ENCODE measurements at places on chromosomes 4 and X.

DNA sequence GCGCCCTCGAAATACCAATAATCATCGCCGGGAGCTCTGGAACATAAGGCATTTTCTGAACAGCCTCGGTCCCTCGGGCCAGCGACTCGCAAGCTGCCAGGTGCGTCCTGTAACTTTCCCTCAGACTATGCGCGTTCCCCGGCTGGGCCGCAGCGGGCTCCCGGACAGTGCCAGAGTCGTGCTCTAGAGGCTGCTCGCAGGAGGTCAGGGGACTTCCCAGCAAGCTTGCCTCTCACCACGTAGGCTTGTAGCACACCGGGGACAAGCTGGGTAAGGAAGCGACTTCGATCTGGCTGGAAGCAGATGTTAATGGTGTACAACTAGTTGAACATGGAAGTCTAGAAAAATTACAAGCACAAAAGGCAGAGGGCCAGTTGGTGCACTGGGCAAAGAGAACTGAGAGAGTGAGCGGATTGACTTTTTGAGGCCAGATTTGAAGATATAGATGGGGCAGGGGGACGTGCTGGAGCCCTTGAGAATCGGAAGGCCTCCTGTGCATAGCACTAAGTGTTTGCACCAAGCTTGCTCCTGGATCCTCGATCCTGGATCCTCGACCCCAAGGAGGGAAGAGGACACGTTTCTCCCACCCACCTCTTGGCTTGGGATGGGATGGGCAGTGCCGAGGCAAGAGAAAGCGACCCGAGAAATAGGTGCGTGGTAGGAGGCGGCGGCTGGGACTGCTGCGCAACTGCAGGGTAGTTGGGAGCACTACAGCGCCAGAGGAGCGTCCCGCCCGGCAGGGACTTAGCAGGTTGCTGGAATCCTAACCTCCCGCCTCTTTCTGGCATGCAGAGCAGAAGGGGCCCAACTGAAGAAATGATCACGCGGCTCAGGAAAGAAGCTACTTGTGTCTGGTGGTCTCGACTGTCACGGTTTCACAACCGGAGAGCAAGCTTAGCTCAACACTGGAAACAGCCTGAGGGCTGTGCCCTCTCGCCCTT is 19.9 kb upstream of the ZIC3 start:
- DNase-seq = no peak

GRCh38 chrX:109889289-109890006 is 113.5 kb upstream of the TMEM164 start:
- no peak for DNase-seq

DNA sequence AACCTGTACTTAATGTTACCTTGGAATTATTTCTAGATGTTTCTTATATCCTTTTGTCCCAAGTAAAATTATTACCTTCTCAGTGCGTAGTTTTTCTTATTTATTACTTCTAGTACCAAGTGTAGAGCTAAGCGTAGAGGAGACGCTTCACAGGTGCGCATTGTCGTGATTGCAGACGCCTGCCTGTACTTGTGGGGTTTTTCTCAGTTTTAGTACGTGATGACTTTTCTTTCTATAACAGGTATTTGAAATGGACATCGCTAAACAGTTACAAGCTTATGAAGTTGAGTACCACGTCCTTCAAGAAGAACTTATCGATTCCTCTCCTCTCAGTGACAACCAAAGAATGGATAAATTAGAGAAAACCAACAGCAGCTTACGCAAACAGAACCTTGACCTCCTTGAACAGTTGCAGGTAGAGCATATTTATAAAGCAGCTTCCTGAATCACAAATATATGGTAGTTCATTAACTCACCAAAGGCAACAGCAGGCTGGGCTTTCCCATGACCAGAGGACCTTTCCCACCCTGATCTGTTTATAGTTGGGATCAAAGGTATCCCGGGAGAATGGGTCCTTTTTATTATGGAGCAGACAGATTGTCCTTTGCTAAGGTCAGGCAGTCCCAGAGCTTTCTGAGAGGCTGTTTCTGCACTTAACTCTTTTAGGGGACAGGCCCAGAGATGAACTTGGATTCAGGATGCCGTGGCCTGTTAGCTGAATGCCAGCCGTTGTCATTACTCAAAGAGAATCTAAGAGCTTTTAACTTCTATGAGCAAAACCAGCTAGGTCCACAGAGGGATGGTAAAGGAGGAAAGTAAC is 172.9 kb downstream of the PTTG2 start:
- no peak for DNase-seq

- no peak for DNase-seq
Observed at GRCh38 chrX:156001001-156001666, 3.6 kb downstream of the IL9R start.

DNA sequence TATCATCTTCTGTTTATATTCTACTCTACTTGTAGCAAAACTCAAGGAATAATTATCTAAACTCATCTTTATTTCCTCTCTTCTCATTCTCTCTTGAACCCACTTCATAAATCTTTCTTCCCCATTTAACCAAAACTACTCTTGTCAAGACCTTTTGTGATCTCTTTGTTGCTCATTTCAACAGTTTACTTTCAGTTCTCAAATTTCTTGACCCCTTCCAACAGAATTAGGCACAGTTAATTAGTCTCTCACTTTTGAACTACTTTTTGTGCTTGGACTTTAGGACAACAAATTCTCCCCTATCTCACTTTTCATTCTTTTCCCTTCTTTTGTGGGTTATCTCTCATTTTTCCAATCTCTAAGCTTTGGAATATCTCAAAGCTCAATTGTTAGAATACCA is 27.4 kb upstream of the CAMK2D start:
- no peak for DNase-seq

DNA sequence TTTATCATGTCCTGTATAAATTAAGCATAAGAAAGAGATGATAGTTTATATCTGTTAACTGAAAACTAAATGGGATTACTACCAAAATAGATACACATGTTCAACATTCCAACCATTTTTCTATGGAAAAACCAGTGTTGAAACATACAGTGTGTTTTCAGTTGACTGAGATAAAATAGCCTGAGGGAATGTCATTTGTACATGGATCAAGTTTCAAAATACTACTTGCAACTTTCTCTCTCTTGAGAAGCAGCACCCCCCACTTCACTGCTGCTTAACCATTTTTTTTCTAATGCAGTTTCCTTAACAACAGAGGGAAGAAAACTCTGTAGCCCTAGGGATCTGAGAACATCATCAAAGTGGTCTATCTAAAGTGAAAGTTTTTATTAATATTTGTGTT is 70.8 kb downstream of the NPNT start:
- no peak for DNase-seq

- DNase-seq = no peak
Observed at GRCh38 chr4:24768006-24768405, 27.4 kb upstream of the SOD3 start.

DNA sequence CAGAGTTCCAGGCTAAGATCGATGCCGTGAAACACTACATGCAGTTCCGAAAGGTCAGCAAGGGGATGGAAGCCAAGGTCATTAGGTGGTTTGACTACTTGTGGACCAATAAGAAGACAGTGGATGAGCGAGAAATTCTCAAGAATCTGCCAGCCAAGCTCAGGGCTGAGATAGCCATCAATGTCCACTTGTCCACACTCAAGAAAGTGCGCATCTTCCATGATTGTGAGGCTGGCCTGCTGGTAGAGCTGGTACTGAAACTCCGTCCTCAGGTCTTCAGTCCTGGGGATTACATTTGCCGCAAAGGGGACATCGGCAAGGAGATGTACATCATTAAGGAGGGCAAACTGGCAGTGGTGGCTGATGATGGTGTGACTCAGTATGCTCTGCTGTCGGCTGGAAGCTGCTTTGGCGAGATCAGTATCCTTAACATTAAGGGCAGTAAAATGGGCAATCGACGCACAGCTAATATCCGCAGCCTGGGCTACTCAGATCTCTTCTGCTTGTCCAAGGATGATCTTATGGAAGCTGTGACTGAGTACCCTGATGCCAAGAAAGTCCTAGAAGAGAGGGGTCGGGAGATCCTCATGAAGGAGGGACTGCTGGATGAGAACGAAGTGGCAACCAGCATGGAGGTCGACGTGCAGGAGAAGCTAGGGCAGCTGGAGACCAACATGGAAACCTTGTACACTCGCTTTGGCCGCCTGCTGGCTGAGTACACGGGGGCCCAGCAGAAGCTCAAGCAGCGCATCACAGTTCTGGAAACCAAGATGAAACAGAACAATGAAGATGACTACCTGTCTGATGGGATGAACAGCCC is 9.3 kb downstream of the CNGA2 start:
- DNase-seq = no peak

DNA sequence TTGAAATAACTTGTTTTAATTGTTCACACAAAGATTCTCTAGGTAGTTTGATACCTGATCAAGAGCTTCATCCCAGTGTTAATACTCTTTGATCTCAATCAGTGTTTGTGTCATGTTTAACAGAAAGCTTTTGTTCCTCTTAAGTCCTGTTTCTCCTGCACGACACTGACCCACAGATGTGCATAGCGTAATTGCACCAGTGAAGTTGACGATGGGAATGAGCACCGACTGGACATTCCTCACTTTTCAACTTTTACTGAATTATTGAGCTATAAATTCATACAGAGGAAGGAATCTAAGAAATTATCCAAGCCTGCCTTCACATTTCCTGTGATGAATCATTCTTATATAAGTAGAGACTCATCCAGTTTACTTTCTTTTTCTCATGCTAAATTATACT is 878.7 kb upstream of the TENM3 start:
- no peak for DNase-seq

DNA sequence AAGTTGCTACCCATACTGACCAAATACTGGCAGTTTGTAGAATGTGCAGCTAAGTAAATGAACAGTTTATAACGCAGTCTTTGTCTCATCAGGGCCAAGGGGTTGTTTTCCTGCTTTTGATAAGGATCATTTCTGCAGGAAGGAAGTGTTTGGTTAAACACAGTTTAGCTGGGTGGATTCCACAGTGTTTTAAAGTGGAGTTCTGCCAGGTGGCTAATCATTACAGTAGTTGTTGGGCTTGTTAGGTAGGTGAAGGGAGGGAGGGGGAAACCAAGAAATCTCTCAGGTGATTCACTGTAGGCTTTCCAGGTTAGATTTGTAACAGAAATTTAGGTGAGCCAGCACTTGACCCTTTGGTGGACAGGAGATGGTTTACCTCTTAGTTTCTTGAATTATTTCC is 58.1 kb downstream of the FNIP2 start:
- DNase-seq = no peak

DNA sequence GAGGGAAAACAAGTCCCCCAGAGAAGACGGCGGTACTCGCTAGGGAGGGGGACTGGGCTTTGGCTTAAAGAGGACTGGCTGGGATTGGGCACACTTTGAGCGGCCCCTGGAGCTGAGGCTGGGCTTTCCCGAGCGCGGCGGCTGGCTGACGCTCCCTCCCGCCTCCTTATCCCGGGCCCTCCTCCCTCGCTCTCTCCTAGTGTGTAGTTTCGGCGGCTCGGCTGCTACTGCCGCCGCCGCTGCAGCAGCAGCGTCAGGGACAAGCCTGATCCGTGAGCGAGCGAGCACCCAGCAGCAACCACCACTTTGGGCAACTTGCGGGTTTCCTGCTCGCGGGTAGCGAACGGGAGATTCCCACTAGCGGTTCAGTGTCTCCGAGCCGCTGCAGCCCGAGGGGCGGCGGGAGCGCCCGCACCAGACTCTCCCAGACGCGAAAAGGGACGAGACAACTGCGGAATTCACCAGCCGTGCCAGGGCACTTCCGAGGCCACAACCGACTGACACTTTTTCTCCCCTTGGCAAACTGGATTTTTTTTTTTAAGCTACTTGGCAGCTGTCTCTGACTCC is 632 bp upstream of the PCDH7 start:
- DNase-seq = no peak

DNA sequence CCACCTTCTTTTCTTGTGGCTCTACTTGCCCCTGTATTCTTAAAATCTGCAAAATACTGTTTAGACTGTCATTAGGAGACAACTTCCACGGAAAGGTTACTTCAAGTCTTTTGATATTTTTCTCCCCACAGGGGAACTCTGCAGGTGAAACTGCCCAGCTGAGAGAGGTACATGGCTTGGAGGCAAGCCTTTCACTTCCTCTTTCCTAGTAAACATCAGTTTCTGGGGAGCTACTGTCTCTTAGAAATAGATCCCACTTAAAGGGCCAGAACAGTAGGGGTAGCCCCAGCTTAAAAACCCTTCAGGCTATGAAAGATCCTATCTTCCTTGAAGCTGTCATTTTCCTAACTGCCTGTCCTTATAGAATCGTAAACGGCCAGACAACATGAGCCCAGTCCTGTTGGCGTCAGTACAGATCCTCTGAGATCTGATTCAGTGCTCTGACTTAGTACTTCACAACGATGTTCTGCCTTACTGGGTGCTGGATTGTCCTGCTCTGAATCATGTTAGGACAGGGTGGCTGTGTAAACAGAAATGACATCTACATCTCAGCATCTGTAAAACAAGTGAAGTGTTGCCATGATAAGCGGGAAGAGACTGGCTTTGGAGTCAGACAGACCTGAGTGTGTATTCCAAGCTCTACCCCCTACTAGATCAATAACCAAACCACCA is 102.1 kb downstream of the ITIH6 start:
- no peak for DNase-seq

DNA sequence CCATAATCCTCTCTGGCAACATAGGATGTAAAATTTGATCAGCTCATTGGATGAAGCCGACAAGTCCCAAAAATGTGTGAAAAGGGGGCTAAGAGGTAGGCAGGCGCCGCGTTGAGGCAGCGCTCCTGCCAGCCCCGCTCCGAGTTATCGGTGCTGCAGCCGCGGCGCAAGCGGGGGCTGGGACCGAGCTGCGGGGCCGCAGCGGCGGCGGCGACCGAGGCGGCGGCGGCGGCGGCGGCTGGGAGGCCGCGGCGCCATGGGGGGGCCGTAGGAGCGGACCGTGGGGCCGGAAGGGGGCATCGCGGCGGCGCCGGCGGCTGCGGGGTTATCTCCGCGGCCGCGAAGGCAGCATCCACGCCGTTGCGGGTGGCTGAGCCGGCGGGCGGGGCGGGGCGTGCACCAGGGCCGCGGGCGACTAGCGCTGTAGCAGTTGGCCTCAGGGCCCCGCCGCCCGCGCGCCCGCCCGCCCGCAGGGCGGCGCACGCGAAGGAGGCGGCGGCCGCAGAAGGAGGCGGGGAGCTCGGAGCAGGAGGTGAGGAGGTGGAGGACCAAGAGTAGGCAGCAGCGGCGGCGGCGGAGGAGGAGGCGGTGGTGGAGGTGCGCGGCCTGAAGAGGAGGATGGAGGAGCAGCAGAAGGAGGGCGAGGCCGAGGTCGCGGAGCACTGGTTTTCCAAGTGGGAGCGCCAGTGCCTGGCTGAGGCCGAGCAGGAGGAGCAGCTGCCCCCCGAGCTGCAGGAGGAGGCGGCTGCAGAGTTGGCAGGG is 126.0 kb upstream of the CXorf66 start:
- DNase-seq = no peak

DNA sequence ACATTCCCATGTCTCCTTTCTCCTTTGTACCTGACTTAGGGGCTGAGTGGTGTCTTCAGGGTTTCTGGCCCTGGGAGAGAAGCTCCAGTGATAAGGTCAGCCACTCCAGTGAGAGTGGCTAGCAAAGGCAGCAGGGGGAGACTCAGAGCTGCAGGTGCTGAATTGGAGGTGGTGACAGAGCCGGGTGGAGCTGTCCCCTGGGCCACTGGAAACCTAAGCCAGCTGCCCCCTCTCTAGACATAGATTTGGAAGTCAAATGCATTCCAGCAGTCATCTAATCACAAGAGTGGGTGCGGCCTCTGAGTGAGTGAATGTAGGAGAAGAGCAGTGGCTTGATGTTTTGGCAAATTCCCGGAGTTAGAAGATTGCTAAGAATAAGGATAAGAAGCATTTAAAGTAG is 28.5 kb downstream of the TRIM2 start:
- DNase-seq = no peak

All from stimulated activated CD4-positive, alpha-beta T cell treated with anti-CD3 and anti-CD28 coated beads, Interleukin-12 subunit alpha, Interleukin-12 subunit beta, amount 100 ng/mL, for 24 hours (primary cell).